Stimulated activated CD8-positive, alpha-beta memory T cell treated with anti-CD3 and anti-CD28 coated beads, Interleukin-4, amount 100 ng/mL, for 1 hour (primary cell): ENCODE measurements at places on chromosomes 4 and X.
A peak's percentile ranks its signal among the peaks of the same experiment; 100 is the strongest.

- no peak for DNase-seq
These were observed 2143.2 kb upstream of the TENM3 start for GRCh38 chr4:180099957-180100356.

GRCh38 chrX:74421036-74421739 lies at the start of gene SLC16A2:
TSS of gene SLC16A2 (plus strand) at chrX:74421493. CDS start at chrX:74421638, 145 bp downstream.
- DNase-seq: no peak

DNA sequence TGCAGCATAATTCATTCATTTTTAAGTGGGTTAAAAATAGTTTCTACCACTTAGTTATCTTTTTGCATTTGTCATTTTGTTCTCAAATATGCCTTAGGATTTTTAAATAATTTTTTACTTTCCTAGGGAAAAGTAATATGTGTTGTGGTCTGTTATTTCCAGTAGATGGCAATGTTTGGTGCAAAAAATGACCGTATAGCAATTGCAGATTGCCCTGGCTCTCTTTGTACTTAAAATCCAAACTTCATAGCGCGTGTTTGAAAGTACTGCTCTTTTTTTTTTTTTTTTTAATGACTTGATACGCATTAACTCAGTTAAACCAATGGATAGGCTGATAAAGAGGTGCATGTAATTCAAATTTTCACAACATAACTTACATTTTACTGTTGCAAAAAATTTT lies 74.4 kb upstream of the RBMX start:
- no peak for DNase-seq

- no peak for DNase-seq
These were observed 1381.5 kb upstream of the AGA start for GRCh38 chr4:178823673-178824295.

GRCh38 chrX:132181364-132181763 lies 37.9 kb downstream of the RAP2C start:
- no peak for DNase-seq

DNA sequence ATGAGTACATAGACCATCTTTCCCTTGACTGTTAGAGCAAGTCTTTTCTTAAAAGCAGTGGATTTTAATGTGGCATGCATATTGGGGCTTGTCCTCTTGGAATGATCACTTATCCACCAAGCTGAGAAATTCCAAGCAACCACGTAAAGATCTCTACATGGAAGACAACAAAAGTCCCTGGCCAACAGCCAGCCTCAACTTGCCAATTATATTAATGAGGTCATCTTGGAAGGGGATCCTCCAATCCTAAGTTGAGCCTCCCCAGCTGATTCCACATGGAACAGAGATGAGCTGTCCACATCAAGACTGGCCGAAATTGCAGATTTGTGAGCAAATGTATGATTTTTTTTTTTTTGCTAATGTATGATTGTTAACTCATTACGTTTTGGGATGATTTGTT lies 20.6 kb upstream of the FTHL17 start:
- DNase-seq: no peak

DNA sequence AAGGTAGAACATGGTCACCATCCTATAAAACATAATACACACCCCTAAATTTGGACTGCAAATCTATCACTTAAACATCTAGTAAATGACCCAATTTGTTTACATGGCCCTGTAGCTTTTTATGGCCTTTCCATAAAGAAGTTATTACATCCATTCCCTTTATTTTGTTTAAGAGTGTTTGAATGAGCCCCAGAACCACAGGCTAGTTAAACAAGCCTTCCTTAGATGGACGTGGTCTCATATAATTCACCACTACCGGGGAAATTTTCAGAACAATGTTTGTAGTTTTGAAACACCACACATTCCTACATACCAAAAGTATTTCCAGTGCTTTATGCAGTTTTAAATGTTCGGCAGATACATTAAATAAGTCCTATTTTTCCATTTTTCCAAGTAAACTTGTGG lies 12.3 kb downstream of the PDGFC start:
- no peak for DNase-seq

GRCh38 chrX:134741746-134742145 lies 83.5 kb upstream of the PLAC1 start:
- DNase-seq: no peak

- DNase-seq: no peak
These were observed 107.9 kb downstream of the PALLD start for GRCh38 chr4:168604496-168605373.

- no peak for DNase-seq
These were observed 19.0 kb downstream of the SPRY1 start for GRCh38 chr4:123415576-123415975.

GRCh38 chr4:133148690-133149363 lies at the start of gene PCDH10:
TSS of gene PCDH10 (plus strand) at chr4:133149294. CDS start at chr4:133150141, 847 bp downstream.
- DNase-seq: no peak

- DNase-seq: peak; percentile 6
These were observed 215.8 kb downstream of the PACRGL start for GRCh38 chr4:20916106-20916505.

GRCh38 chrX:39158801-39159657 lies 357.8 kb downstream of the MID1IP1 start:
- no peak for DNase-seq

- DNase-seq: no peak
These were observed 97.2 kb upstream of the FRG1 start for GRCh38 chr4:189843413-189844009.

- DNase-seq: no peak
These were observed 48.4 kb upstream of the PAQR3 start for GRCh38 chr4:78987683-78988082.

- no peak for DNase-seq
These were observed 93.4 kb downstream of the FRAS1 start for GRCh38 chr4:78150543-78150864.

DNA sequence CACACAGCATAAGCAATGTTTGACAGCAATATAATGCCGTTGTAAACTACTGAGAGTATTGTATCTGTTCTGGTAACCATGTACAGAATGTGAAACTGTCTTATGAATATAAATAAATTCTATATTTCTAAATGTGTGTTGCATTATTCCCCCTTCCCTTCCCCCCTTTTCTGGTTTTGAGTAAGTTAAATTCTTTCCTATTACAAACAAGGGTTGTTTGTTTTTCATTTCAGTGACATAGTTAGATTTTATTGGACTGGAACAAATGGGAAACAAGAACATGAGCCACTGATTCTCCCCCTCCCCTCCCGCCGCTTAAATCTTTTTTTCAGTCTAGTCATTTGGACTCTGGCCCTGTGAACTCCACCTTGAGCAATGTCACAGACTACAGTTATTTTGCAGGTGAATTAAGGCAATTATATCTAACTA lies 69.8 kb downstream of the GPAT3 start:
- DNase-seq: no peak

- DNase-seq: no peak
These were observed 1942.1 kb upstream of the ADGRL3 start for GRCh38 chr4:59258002-59258401.

- no peak for DNase-seq
These were observed 53.2 kb downstream of the CPLX1 start for GRCh38 chr4:772776-773175.

- DNase-seq: no peak
These were observed 271.9 kb downstream of the PABPC4L start for GRCh38 chr4:133929531-133930239.

- DNase-seq: no peak
These were observed 35.0 kb upstream of the MXD4 start for GRCh38 chr4:2296631-2297601.

GRCh38 chr4:105496899-105497298 lies 23.0 kb upstream of the PPA2 start:
- DNase-seq: no peak

GRCh38 chr4:20760053-20760452 lies 59.8 kb downstream of the PACRGL start:
- DNase-seq: no peak

GRCh38 chr4:24054910-24055309 lies 165.1 kb upstream of the PPARGC1A start:
- DNase-seq: no peak

- DNase-seq: no peak
These were observed 1.3 kb downstream of the YTHDC1 start for GRCh38 chr4:68348577-68348976.

DNA sequence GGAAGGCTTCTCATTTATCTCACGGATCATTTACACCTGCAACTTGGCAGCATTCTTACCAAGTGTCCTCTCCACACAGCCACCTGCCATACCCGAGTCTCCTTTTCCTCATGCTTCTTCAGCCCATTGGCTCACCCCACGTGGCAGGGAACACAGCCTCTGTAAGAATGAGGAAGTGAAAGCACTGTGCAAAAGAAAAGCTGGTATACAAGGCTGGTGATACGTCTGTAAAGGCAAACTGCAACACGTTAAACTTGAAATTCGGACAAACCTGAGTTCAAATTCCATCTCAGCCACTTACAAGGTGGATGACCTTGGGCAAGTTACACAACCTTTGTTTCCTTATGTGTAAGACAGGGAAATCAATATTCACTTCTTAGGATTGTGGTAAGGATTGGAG lies 164.0 kb upstream of the RASGEF1B start:
- DNase-seq: no peak

DNA sequence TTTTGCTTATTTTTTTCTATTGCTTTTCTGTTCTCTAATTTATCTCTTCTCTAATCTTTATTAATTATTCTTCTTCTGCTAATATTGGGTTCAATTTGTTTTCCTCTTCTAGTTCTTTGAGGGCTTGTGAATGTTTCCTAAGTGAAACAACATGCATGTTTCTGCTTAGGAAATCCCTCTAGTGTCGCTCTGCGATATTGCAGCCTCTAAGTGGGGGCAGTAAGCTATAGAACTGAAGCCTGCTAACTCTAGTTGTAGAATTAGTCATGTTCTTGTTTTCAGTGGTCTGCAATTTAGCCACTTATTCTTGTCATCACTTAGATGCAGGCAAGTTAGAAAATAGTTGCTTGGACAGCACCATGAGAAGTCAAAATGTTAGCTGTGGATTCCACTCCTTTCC lies 222.6 kb downstream of the SPIN4 start:
- DNase-seq: no peak

GRCh38 chr4:188452097-188452496 lies 312.9 kb downstream of the TRIML1 start:
- DNase-seq: no peak

- DNase-seq: no peak
These were observed 128.9 kb downstream of the CEP135 start for GRCh38 chr4:56077676-56078075.

DNA sequence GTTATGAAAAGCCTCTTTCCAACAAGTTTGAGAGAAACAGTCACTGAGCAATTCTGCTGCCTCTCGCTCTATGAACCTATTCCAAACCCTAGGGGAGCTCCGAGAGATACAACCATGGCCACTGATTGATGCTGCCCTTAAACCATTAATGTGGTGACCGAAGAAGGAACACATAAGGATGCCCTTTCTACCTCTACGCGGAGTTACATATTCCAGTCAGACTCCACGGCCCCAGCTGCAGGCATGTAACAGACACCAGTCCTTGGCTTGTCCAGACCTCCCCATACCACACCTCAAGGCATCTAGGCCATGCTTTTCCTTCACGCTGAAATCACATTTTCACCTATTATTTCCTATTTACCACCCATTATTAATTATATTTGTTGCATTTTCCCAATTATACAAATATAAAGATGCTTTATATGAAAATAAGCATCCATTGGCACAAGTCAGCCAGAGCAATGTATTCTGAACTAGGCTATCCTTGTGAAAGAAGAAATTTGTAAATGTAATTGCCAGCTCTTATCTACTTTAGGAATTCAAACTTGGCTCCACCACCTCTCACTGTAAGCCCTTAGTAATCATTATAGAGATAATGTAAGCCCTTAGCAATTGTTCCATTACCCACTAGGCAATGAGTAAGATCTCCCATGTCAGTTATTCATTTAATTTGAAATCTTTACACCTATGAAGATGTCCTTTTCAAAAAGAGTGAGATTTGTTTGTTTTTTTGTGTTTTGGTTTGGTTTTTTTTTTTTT lies 338.4 kb downstream of the NR3C2 start:
- DNase-seq: no peak
